ENCODE measurements at places on chromosomes 16 and 17.
A peak's percentile ranks its signal among the peaks of the same experiment; 100 is the strongest.

DNA sequence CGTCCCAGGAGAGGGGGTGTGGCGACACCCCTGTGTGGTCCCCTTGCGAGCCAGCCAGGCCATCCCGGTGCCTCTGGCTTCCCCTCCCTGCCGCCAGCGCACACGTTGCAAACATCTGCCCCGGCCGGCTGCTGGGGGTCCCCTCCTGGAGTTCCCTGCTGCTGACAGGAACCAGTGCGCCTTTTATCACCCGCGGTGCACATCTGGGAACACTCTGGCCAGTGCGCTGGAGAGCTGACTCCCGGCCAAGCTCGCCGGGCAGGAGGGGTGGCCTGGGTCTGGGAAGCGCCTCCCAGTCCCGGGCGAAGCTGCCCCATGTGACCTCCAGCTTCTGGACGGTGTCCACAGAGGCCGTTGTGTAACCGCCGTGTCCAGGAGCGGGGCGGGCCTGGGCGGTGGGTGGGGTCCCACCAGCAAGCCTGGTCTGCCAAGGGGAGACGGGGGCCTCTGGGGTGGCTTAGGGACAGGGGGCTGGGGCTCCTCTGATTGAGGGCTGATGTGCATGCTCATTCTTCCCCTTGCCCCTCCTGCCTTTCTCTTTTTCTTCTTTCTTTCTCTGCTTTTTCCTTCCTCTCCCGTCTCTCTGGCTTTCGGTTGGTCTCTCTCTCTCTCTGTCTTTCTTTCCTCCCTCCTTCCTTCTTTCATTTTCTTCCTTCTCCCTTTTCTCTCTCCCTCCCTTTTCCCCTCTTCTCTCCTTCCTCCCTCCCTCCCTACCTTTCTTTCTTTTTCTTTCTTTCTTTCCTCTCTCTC lies 25.2 kb upstream of the CIBAR2 start:
- no peak for DNase-seq

DNA sequence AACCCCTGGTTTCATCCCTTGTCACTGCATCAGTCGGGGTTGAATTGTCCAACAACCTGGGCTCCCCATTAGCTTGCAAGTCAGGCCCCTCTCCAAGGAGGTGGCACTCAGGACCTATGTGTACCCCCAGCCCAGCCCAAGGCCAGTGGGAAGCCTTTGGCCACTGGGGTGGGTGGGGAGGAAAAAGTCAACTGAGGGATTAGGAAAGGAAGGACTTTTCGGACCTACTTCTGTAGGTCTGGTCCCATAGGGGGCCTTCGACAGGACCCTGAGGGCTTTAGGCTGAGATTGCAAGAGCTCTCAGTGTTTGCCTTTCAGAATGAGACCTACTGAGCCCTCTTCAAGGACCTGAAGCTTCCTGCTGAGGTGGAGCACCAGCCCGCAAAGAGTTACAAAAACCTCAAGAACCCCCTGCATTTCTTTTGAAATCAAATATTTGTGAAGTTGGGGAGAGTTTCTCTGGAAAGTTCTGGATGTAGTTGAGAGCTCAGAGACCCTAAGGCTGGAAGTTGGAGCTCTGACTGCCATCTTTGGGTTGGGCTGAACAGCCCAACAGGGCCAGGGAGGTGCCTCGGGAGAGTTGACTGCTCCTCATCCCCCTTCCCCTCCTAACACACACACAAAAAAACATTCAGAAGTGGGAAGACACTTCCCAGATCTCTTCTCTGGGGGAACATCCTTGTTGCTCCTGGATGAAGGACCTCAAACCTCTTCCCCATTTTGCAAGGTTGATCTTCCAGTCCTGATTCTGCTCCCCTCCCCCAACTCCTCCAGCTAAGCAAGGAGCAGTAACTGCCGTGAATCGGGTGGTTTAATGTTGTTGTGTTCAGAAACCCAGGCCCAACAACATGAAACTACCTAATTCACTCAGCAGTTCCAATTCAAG lies 5.8 kb upstream of the HOXB9 start:
- no peak for DNase-seq

GRCh38 chr16:5977329-5977728 lies 879.7 kb upstream of the EEF2KMT start:
- no peak for DNase-seq

DNA sequence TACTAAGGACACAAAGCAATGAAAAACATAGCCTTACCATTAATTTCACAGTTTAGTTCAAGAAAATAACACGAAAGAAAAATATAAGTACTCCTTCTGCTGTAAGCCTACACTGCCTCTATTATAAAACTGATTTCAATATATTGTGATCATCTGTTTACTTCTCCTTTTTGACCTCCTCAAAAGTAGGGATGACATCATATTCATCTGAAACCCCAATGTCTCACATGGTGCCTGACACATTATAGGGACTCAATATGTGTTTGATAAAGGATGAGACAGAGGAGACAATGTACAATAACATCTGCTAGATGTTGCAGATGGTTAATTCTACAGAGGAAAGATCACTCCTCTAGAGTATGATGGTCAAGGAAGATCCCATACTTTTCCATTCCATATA lies 118.4 kb upstream of the NOG start:
- no peak for DNase-seq

- no peak for DNase-seq
Observed at GRCh38 chr16:11181899-11182279, 74.1 kb downstream of the SOCS1 start.

DNA sequence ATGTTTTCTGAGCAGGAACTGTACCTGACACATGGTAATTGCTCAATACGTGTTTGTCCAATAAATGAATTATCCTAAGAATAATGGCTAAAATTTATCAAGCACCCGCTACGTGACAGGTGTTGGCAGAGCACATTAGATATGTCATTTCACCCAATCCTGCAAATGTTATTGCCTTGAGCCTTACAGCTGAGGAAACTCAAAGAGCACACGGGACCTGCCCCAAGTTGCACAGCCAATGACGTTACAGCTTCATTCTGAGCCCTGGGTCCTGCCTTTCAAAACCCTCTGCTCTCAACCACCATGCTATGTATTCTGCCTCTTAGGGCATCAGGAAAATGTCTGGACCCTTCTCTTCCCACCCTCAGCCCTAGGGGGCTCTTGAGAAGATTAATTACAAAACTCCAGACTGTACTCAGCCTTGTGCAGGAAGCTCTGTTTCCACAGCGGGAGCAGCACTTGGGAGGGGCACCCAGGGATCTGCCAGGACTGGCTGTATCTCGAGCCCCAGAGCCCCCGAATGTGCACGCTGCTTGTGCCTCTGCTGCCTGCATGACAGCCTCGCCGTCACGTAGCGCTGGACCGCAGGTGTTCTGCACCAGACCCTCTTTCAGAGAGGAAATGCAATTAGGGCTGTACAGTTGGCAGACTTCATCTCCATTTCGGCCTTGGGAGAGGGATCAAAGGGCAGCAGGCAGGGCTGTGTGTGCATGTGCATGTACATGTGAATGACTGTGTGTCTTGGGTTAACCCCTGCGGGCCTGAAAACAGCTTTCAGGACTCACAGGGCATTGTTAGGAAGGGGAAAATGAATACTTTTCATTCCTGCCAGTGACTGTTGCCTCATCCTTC lies 71.6 kb downstream of the GPR139 start:
- DNase-seq: no peak

GRCh38 chr17:72588961-72589360 lies 468.1 kb downstream of the SOX9 start:
- DNase-seq: no peak

DNA sequence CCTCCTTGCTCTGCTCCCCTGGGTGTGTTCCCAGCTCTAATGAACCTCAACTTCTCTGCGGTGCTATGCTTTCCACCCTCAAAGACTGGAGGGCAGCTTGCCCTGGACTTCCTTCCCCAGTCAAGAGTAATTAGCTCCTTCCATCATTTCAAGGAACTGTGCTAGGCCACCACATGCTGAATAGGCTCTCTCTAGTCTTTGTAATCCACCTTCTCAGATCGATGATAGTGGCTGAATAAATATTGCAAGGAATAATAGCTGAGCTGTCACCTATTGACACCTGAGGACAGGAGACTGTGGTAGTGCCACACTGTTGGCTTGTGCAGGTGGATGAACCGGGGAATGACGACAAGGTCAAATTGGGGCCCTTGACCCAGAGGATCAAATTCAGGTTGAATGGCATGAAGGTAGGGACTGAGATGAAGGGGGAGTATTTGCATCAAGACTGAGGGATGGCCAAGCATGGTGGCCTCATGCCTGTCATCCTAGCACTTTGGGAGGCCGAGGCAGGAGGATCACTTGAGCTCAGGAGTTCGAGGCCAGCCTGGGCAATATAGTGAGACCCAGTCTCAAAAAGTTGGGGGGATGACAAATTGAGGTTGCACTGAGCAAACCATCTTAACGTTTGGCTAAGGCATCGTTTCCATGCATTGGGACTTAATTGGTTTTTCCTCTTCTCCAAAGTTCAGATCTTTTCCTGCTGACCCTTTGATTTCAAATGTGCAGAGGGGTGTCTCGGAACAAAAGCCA lies 18.8 kb upstream of the SLC5A11 start:
- DNase-seq: no peak

DNA sequence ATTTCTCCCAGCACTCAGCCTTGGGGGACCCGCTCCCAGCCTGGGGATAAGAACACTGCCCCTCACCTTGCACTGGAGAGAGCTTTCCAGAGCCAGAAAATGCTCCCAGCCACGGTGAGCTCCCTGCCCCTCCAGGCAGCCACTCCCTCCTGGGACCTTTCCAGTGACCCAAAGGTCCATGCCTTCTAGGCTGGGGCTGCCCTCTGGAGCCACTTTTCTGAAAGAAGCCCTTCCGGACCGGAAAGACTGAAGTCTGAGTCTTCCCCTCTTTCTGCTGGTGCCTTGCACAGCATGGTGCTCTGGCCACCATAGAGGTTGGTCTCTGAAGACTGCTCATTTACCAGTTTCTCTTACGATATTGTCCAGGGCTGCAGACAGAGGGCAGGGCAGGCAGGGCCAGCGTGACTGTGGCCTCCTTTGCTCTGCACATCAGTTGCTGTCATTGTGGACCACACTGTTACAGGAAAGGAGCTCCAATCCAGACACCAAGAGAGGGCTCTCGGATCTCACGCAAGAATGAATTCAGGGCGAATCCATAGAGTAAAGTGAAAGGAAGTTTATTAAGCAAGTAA lies 7.1 kb upstream of the ABCC12 start:
- DNase-seq: no peak

GRCh38 chr16:86563469-86564345 lies 2.9 kb upstream of the FOXC2 start:
- DNase-seq: peak; percentile 89

DNA sequence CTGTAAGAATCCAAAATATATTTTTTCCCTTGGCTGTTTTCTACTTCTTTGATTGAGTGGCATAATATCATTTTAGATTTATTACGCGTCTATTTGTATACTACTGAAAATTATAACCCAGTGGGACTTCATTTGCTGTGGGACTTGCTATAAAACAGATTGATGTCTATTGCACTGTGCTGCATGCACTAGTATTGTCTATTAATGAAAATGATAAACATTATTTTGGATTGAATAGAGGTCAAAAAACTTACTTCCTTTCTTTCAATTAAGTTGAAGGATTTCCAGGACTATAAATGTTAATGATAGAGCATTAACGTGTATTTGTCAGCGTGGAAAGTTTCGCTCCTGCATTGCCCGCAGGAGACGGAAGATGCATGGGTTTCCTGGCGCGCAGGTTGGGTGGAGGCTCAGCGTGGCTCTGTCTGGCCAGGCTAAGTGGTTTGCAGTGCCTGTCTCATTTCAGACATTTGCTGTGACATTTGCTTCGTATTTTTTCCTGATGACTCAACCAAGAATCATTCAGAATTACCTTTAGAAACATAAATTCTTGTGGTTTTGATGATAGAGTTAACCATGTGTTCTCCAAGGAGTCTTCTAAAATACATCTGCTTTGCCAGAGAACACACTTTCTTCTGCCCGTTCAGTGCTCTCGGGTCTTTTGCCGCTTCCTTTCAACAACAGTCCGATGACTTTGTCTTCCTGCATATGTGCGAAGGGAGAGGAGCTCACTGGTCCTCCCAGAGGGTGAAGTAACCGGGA lies 216.7 kb downstream of the RPTOR start:
- DNase-seq: no peak

GRCh38 chr17:27531469-27531961 lies 75.3 kb downstream of the KSR1 start:
- peak; percentile 36 for DNase-seq

DNA sequence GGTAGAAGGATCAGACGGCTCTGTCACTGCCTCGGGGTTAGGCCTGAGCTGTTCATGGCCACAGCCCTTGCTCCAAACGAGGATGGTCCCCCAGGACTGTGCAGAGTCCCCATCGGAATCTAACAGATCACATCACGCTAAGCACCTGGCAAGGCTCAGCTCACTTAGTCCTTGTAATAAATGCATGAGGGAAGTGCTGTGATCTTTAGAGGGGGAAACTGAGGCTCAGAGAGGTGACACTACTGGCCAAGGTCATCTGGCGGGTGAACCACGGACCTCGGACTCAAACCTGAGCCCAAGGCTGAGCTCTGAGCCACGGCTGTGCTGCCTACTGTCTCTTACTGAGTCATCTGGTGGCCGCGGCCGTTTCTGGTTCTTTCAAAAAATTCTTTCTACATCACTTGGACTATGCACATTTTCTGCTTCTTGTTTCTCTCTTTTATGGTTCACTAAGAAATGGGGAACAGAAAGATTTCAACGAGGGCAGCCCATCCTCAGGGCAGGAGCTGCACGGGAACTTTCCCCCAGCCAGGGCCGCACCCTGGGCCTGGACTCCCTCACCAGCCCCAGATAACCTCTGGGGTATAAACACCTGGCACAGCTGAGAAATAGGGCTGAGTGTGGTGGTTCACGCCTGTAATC lies 55.6 kb downstream of the COTL1 start:
- DNase-seq: no peak

- no peak for DNase-seq
Observed at GRCh38 chr17:63196772-63197335, 230.8 kb downstream of the TANC2 start.

GRCh38 chr16:48054881-48055601 lies 100.8 kb downstream of the ABCC12 start:
- DNase-seq: peak; percentile 29

DNA sequence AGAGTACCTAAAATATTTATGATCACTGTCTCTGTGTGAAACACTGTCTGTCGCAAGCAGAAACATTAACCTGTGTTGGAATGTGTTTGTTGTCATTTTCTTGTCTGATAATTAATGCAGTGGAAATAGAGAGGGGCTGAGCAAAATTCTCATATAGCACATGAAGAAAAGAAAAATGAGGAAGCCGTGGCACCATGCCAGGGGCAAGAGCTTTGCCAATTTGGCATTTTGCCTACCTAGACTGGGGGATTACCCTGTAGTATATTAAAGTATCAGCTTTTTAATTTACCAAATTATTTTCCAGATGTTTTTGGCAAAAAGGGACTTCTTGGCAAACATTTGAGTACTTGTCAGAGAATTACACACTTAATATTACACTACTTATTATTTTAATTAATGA lies 1326.6 kb upstream of the GOT2 start:
- no peak for DNase-seq

GRCh38 chr16:50284131-50284911 lies 18.0 kb downstream of the ADCY7 start:
- DNase-seq: peak; percentile 38

- no peak for DNase-seq
Observed at GRCh38 chr17:61642768-61643167, 51.7 kb upstream of the NACA2 start.

GRCh38 chr16:24541233-24541933 lies 2.0 kb downstream of the RBBP6 start:
- DNase-seq: peak; percentile 38
